EH (cell line): ENCODE measurements at places on chromosomes 4 and X.

DNA sequence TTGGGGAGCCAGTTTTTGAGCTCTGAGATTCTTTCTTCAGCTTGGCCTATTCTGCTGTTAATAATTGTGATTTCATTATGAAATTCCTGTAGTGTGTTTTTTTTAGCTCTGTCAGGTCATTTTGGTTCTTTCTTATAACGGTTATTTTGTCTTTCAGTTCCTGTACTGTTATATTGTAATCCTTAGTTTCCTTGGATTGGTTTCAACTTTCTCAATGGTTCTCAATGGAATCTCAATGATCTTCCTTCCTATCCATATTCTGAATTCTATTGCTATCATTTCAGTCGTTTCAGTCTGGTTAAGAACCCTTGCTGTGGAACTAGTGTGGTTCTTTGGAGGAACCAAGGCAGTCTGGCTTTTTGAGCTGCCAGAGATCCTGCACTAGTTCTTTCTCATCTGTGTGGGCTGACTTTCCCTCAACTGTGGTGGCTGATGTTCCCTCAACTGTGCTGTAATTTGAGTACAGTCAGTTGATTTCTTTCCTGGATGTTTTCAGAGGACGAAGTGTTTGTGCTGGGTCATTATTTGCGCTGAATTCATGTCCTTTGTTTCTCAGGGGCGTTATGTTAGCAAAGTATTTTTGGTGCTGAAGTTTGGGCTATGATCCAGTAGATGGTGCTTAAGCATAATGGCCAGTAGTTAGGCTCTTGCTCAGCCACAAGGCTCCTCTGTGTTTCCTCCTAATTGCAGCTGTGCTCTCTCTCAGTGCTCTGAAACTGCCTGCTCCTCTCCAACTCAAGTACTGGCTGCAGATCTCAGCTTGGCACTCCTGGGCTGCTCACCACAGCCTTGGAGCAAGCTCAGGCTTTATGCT lies 27.5 kb downstream of the ENPEP start:
- peak; percentile 31 for DNase-seq

DNA sequence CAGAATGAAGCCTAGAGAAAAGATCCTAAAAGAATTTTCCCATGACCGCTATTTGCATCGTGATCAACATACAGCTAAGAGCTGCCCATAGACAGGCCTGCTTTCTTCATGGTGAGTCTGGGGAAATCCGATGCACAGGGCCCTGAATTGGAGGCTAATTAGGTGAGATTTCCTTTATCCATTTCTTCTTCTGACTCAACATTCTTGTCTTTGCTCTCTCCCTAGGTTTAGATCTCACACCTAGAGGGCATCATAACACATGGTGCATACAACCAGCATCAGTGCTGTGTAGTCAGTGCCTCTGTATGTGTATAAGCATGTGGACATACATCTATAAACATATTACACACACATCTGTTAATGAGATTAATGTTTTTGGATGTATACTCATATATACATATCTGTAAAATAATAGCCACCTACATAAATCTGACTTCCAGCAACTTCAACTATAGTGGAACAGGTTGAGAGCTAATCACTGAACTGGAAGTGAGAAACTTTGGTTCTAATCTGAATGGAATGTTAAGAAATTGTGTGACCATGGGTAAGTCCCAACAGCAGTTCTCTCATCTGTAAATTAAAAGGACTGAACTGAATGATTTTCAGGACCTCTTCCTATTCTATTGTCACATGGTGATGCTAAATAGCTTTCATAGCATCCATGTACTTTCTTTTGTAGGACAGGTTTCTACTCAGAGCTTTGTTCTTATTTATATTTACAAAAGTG lies 17.5 kb downstream of the GATB start:
- DNase-seq, result no peak

GRCh38 chr4:41647383-41647782 lies 101.1 kb downstream of the PHOX2B start:
- no peak for DNase-seq

DNA sequence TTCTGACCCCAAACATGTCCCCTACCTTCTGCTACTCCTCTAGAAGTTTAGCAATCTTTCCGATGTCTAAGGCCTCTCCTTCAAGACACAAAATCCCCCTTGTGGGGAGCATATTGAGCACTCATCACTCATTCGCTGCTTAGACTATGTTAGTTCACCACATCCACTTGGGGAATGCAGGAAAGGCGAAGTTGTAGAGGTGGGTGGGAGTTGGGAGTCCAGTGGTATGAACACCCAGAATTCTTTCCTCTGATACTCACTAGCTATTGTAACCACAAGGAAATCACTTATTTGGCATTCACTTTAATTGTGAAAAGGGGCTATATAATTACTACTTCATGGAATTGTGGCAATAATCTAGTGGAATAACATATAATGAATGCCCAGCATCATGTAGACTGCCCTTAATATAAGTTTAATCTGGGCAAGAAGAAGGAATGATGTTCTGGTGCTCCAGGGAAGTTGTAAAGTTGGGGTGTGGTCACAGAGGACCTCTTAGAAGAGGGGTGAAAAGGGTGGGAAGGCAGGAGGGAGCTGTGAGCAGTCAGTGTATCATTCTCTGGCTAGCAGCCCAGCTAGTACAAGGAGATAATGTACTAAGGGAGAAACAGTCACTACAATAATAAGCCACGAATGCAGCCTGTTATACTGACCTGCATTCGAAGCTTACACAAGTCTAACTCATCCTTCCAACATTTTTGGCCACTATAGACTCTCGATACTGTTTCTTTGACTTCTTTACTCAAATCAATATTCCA lies 468.2 kb upstream of the DIPK2B start:
- peak; percentile 93 for DNase-seq

- peak; percentile 15 for DNase-seq
Measured at GRCh38 chrX:643241-643595, 12.6 kb downstream of the SHOX start.

DNA sequence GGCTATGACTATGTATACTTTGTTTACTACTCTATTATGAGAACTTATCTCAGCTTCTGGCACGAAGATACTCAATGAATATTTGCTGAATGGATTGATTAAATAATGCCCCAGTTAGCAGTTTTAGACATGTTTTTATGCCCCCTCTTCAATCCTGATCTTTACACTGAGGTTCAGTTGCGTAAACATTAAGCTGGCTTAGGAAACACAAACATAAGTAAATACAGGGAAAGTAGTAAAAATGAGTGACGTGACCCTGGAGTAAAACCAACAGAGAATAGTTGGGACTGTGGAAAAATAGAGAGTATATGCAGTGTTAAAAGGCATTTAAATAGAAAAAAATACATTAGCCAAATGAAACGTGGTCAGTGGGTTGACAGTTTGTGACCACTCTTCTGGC lies 387.0 kb upstream of the ACTRT1 start:
- DNase-seq, result no peak

DNA sequence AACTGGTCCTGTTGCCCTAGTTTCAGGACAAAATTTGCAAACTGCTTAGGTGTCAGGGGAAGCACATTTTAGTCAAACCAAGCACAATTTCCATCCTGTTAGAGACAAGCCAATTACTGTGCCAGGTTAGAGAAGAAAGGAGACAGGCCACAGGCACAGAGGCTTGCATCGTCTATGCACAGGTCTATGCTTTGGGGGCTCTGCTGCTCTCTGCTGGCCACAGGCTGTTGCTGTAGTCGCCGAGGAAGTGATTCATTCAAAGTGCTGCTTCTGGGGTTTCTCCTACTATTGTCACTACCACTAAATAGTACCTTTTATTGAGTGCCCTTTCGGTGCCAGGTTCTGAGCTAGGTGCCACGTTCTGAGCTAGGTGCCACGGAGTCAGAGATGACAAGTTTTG lies 45.5 kb downstream of the VGLL1 start:
- peak; percentile 48 for DNase-seq

DNA sequence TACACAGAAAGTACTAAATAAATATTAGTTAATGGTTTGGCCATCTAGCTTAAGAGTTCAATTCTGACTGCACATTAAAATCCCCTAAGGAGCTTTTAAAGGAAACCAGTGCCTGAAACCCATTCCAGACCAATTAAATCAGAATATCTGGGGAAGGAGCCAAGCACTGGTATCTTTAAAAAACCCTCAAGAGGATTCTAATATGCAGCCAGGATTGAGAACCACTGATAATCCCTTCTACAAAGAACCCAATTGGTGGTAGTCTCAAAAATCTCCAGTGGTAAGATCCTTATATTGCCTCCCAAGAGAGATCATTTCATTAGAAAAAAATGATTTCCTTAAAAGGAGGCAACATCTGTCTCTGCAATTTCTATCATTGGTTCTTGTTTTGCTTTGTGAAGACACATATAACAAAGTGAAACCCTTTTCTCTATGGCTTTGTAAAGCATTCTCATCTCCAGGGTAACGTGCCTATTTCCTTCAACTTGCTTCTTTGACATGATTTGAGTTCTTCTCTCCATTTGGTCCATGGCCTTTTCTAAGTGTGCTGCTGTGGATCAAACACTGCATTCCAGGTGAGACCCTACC lies 3.5 kb downstream of the GPR34 start:
- DNase-seq, result peak; percentile 64

DNA sequence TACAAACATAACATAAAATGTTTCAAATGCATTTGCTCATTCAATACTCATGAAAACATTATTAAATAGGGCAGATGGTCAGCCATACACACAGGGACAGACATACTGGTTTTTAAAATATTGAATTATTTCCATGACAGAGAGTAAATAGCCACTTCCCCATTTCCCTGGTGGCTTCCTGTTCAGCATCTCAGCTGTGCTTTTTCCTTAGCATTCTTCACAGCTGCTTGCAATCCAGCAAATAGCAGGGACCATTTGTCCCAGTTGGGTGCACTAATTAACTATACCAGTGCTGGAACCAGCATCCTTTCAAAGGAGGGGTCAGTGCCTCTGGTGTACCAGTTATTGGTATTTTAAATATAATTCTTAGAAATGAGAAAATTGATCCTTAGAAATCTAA lies 964.7 kb downstream of the RAB28 start:
- no peak for DNase-seq

DNA sequence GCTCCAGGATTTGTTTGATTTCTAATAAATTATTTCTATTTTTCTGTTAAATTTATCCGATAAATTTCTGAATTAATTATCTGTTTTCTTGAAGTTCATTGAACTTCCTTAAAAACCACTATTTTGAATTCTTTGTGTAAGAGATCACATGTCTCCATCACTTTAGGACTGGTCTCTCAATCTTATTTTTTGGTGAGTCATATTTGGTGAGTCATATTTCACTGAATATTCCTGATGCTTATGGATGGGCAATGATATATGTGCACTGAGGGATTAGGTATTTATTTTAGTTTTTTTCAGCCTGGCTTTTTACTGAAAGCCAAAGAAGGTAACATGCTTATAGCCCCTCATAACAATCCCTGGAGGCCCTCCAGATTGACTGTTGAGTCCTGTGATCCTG lies 48.5 kb upstream of the IL15 start:
- DNase-seq, result peak; percentile 54

DNA sequence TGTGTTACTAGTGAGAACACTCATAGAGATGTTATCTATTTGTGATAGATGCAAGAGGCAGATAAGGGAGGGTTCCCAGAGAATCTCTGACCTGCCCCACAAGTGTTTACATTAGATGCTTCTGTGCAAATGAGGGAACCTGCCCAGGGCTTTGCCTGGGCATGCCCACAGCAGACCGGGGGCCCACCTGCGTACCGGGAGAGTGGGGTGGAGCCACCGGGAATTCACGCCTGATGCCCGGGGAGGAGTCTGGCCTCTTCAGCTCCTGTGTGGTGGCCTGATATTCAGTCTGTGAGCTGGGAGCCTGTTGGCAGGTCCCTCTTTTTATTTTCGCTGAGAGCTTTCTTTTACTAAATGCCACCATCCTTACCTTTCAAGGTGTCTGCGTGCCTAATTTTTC lies 155.7 kb downstream of the SNCA start:
- DNase-seq, result no peak
